ENCODE measurements at places on chromosomes 2 and 18. TPM values are rescaled to one million over a fixed set of nuclear protein-coding genes. Genes with fewer than 3 reads are reported as not detected.

- DNase-seq: no peak
These were observed 80.0 kb downstream of the EXOC6B start for GRCh38 chr2:72745679-72746368.

- DNase-seq: peak; percentile 32
These were observed 419.0 kb downstream of the NBAS start for GRCh38 chr2:15142069-15142689.

DNA sequence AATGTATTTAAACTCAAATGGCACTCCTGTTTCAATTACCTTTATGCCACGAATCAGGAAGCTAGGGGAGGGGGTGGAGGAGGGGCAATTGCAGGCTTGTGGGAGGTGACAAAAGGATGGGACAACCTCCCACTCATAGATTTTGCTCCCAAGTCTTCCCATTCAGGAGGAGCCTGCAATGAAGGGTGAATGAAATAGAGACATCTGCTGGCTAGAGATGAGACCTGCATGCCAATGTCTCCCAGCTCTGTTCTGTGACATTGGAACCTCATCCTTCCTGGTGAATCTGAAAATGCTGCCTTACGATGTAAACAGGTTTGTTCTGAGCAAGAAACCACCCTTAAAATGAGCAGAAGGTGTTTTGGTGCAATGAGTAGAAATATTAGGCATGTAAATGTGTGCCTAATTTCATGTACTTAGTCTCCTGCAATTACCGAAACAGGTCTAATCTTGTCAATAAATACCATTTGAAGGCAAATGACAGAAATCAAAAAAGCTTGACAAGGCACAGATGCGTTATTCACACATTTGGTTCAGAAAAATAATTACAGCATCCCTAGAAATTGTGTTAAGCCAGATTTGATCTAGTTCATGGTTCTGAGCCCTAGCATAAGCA, 2.7 kb upstream of the PID1 start:
- DNase-seq: peak; percentile 66

DNA sequence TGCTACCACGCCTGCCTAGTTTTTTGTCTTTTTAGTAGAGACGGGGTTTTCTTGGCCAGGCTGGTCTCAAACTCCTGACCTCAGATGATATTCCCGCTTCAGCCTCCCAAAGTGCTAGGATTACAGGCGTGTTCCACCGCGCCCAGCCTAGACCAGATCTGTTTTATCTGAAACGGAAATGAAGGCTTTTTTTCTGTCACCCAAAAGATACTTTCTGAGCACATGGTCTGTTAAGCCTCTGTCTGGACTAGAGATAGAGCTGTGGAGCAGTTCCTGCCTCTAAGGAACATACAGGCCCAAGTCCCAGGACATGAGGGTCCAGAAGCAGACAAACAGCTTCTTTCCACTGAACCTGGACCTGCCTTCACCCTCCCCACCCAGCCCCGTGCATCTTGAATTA, 43.6 kb upstream of the PTMA start:
- DNase-seq: peak; percentile 41

DNA sequence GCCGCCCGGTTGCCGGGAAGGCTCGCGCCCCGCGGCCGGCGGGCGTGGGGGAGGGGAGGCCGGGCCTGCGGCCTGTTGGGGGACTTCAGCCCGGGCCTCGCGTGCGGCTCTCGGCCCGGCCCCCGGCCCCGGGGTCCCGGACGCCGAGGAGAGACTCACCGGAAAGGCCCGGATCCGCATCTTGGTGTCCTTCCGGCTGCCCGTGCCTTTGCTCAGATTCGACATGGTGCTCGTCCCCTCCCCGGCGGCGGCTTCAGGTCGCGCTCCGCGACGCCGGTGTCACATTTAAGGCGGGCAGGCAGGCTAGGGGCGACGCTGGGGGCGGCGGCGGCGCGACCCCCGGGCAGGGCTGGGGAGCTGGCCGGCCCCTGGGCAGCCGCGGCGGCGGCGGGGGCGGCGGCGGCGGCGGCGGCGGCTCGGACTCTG, 365 bp downstream of the CUL3 start:
- peak; percentile 71 for DNase-seq

FRZB gene
- 12.9 TPM for total RNA-seq

GRCh38 chr2:109222825-109223471, 93.9 kb downstream of the SH3RF3 start:
- no peak for DNase-seq

DNA sequence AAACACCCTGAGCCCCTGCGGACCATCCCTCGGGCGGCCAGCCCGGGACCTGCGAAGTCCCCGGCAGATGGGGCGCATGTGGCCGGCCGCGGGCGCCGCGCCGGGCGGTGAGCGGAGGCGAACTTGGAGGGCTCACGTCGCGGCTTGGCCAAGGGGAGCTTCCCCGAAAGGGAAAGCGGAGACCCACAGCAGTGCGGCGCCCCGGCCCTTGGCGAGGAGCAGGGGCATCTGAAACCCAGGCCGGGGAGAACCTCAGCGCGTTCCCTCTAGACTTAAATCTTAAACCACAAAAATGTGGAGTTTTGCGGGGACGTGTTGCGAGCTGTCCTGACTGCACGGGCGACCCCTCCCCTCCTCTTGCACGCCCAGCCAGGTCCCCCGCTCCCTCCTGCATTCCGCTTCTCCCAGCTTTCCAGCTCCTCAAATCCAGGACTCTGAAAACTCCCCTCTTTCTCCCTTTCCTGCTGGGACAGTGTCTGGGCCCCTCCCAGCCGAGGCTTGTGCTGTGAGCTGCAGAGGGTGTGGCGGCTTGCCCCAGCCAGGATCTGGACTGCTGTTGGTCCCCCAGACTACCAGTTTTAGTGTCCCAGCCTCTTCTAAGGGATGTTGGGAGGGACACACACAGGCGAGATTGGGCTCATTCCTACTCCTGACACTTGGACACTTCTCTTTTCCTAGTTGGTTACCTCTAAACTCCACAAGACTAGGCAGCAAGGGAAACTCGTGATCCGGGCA, 1.3 kb downstream of the FMNL2 start:
- DNase-seq: peak; percentile 52

GRCh38 chr2:153584244-153584643, 105.7 kb upstream of the RPRM start:
- DNase-seq: no peak

DNA sequence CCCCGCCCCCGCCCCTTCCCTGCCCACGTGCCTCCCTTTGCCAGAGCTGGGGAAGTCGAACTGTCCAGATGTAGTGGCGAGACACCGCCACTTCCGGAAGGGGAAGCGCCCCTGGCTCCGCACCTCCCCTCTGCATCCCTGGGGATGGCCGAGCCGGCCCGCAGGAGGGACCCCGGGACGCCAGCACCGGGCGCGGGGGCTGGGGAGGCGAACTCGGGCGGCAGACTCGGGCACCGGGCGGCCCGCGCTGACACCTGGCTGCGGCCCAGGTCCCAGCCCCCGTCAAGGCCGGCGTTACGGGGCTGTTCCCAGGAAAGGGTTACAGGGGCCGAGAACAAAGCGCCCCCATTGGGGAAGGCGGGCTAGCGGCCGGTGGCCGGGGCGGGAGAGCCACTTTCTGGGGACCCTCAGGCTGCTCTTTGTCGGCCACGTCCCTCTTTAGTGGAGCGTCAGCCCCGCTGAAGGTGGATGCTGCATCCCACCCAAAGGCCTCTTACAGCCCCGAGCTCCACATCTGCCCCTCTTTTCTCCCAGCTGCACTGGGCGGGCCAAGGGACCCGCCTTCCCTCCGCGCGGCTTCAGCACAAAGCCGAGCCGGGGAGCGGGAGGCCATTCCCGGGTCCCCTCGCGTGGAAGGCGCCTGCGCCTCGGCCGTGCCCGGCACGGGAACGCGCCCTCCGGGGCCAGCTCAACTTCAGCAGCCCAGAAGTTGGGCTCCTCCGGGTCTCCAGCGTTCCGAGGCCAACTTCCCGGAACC, 1.3 kb downstream of the SDC1 start:
- peak; percentile 73 for DNase-seq

ATOH8 gene
- 11.2 TPM for total RNA-seq

OTOS gene
- 4.6 TPM for total RNA-seq

SLC5A7 gene
- total RNA-seq: 0.88 TPM

GPR45 gene
- total RNA-seq: not detected

DNA sequence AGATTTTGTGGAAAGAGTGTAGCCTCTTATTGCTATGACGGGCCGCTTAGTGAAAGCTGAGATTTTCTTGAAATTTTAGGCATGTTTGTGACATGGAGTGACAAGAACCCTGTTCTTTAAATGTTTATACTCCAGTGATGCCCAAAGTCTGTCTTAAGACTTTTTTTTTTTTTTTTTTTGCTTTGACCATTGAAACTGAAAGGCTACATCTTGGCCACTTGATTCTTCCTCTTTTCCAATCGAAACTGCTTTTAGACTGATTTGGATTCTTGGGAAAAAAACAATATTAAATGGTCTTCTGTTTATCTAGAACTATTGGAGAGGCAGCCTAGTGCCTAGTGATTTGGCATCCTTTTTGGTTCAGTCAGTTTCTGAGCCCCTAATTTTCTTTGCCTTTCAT, 2.4 kb upstream of the SLC8A1 start:
- no peak for DNase-seq

DNA sequence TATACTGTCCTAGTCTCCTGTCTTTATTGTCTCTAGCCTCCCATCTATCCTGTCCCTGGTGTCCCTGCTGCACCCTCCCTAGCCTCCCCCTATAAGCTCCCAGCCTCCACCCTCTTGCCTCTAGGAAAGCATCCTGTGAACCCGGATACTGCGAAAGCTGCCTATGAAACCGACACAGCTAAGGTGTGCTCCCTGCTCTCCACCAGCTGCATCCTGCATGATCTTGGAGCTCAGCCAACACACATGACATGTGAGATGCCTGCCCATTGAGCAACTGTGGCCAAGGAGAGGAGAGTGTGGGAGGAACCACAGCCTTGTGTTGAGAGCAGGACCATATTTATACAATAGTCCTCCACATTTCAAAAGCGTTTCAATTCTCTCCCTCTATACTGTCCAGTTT, 187.1 kb downstream of the ZBTB7C start:
- DNase-seq: peak; percentile 71

- no peak for DNase-seq
These were observed 52.3 kb upstream of the ZFP36L2 start for GRCh38 chr2:43278564-43279220.

SCN3A gene
- total RNA-seq: 6.3 TPM

DNA sequence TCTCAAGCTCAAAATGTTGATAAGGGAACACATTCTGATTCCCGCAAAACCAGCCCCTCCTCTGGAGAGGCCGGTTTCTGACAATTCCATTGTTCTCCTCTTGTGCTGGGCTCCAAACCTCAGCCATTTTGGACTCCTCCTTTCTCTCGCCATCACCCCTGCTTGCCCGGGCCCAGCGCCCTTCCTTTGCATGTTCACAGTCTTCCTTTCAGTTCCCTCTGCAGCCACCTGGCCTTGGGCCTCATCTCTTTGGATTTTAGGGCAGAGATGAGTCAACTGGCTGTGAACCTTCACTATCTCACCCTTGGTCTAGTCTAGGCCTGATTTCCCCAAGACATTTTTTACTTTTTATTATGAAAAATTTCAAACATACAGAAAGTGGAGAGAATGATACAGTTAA, 155.9 kb upstream of the MAP3K20 start:
- no peak for DNase-seq

DNA sequence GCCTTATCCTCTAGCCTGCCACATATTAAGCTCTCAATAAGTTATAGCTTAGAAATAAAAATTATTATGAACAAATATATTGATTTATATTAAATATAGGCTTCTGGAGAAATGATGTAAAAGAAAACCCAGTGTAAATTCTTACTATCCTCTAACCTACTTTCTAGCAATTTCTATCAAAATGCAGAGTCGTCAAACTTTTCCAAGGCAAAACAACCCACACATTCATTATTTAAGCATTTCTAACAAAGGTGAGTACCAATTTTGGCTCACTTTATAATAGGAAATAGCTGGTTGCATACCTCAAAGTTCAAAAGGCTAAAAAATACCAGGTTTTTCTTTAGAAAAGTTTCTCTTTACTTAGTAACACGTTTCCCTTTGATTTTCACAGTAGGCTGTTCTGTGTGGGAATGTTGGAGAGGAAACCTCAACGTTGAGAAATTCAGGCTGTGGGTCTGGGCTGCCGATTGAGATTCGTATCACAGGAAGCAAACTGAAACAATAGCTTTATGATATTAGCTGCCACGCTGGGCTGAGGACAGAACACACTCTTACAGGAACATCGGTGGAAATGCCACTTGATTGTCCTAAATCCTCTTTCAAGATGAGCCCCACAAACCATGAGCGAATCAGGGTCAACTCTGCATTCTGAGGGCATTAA, 53.0 kb downstream of the EPAS1 start:
- no peak for DNase-seq

- no peak for DNase-seq
These were observed 249.1 kb upstream of the RBMS1 start for GRCh38 chr2:160742667-160743066.

GRCh38 chr2:196338440-196338839, 167.1 kb upstream of the STK17B start:
- no peak for DNase-seq

DNA sequence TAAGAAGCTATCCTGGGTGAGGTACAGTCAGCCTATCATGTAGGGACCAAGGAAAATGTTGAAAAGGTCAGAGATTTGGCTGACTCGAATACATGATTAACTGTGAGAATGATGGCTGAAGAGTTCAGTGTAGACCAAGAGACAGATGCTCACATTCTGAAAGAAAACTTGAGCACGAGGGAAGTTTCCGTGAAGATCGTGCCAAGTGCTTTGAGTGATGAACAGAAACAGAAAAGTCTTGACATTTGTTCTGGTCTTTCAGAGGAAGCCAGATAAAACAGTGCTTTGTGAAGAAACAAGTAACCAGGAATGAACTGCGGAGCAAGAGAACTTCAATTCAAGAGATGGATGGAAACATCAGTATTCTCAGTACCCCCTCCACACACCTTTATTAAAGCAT, 500.3 kb upstream of the SMIM21 start:
- no peak for DNase-seq

MOCOS gene
- total RNA-seq: 5.8 TPM

GRCh38 chr2:9255416-9255815, 48.8 kb downstream of the ASAP2 start:
- DNase-seq: no peak

- no peak for DNase-seq
These were observed at the start of gene UGT1A1 for GRCh38 chr2:233760043-233760442. Gene UGT1A1, plus strand, starts transcription at chr2:233760270. Its CDS starts 18 bp downstream, at chr2:233760288.

DNA sequence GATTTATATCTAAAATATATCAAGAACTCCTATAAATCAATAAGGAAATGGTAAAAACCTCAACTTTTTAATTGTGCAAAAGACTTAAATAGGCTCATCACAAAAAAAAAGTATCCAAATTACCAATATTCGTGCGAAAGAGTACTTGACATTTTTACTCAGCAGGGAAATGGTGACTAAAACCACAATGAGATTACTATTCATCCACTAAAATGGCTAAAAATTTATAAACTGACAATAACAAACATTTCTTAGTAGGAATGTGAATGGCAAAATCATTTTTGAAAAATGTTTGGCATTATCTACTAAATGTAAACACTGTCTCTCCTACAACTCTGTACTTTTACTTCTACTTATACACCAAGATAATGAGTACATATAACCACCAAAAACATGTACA, 184.8 kb upstream of the RND3 start:
- DNase-seq: no peak

DNA sequence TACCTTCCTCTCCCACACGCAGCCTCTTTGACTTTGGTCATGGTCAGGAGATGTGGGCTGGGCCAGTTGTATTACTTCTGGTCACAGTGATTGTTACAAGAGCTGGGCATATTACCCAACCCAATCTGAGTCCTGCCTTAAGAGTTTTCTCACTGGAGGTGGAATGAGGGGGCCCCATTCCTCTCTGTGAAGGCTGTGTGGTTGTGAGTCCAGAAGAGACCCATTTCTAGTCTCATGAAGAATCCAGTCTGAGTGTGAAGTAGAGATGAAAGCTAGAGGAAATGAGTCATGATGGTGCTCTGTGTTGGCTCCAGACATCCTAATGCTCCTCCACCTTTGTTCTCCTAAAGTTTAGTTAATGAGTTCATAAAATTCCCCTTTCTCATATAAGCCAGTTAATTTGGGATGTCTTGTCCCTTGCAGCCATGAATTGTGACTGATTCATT, 50.8 kb upstream of the RASGRP3 start:
- DNase-seq: no peak

Measured in kidney (tissue), 22 donors.